Mucosa of gallbladder (tissue), 1 donor: ENCODE measurements at places on chromosomes 5 and 9.

- no peak for DNase-seq
Measured at GRCh38 chr9:72092820-72093219, 32.4 kb upstream of the C9orf57 start.

- peak; percentile 53 for DNase-seq
Measured at GRCh38 chr5:36240779-36241630, 720 bp downstream of the NADK2 start.

DNA sequence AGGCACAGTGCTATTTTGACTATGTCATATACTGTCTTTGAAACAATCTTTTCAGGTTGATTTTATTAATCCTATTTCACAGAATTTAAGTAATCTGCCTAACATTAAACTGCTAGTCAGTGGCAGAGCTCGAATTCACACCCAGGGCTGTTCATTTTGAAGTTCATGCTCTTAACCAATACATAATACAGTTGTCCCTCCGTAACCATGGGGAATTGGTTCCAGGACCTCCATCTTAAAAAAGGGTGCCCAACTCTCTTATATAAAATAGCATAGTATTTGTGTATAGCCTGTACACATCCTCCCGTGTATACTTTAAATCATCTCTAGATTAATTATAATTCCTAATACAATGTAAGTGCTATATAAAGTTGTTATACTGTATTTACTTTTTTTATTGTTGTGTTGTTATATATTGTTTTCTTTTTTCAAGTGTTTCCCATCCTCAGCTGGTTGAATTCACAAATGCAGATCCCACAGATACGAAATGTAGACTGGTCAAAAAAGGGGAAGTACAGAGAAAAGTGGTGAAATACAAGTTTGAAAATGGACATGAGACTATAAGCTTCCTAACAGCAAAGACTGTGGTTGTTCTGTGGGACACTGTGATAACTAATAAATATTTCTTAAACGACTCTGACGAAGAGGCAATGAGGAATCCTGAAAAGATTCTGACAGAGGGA, 18.3 kb downstream of the RFX3 start:
- no peak for DNase-seq

- DNase-seq, result peak; percentile 66
Measured at GRCh38 chr5:93800988-93801811, 59.8 kb upstream of the POU5F2 start.
